MM.1S (cell line): ENCODE measurements at places on chromosomes 5 and 9.

GRCh38 chr5:126723643-126724042 is 53.3 kb upstream of the LMNB1 start:
- no peaks in the 10 kb centered on the region for H3K27me3 ChIP-seq
- no peaks in the 10 kb centered on the region for H3K4me1 ChIP-seq
- no peak for DNase-seq

- H3K4me1 ChIP-seq: no peaks in the 10 kb centered on the region
- H3K27ac ChIP-seq: no peak overlapping the region
- H3K27me3 ChIP-seq: no peaks in the 10 kb centered on the region
- H3K36me3 ChIP-seq: peaks cover 44% of the 10 kb centered on the region
- H3K4me3 ChIP-seq: no peak overlapping the region
These were observed 22.0 kb downstream of the OTULIN start for GRCh38 chr5:14686517-14686916.

GRCh38 chr5:147403651-147404640 is 105.9 kb downstream of the DPYSL3 start:
- H3K4me3 ChIP-seq: no peak overlapping the region
- peak overlapping the region; percentile 92 for H3K27ac ChIP-seq
- DNase-seq: peak; percentile 91
- H3K27me3 ChIP-seq: no peaks in the 10 kb centered on the region
- peaks cover 24% of the 10 kb centered on the region for H3K4me1 ChIP-seq

DNA sequence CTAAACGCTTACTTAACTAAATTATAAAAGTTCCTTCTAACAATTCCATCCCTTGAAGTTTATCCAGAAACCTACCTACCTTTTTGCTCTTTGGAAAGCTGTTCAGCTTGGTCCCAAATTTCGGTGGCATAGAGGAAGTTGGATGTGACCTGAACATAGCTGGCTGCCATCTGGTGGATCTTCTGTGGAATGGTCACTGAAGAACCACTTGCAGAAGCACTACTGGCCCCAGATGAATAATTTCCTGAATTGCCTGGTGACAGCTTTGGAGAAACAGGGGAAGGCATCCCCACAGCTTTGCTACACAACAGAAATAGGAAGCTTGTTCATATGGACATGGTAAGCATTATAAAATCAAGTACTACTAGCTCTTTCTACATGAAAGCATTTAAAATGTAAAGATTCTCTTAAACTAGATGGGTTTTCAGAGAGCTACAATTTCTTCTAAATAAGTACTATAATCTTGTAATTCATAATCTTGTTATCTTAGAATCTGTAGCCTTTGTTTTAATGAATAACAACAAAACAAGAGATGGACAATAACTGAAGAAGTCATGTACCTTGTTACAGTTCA is 9.9 kb downstream of the LEAP2 start:
- no peaks in the 10 kb centered on the region for H3K4me1 ChIP-seq
- no peaks in the 10 kb centered on the region for H3K27me3 ChIP-seq
- peak; percentile 46 for DNase-seq
- no peak overlapping the region for H3K27ac ChIP-seq
- peaks cover 12% of the 10 kb centered on the region for H3K36me3 ChIP-seq

DNA sequence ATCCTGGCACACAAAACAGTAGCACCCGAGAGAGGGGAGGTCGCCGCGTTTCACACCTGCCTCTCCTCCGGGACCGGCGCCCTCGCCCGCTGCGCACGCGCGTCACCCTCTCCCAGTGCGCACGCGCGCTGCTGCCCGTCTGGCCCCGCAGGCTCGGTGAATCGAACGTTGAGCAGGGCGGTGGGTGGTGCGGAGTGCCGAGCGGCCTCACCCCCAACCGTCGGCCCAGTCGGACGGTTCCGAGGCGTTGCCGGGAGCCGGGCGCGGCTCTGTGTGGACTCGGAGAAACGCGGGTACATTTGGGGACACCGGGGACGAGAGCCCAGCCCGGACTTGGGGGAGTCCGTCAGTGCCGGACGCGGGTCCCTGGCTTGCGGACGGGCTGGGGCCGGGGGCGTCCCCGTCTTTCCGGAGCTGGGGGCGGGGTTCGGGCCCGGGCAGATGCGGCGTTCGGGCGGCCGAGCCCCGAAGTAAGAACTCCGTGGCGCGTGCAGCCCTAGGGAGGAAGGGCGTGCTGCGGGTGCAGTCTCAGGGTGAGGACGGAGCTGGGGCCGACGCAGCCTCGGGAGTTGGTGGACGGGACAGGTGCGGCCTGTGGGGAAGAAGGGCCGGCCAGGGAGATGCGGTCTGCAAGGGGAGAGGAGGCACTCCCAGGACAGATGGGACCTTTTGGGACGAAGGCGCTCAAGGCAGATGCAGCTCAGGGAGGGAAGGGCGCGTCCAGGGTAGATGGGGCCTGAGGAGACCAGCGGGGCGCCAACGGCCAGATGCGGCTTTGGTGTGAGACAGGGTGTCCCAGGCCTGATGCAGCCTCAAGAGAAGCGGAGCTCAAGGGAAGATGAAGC is at the start of gene POMT1:
Gene POMT1, plus strand, starts transcription at position 138 of the 845 bp plus-strand sequence. CDS start 1,301 bp downstream, outside the sequence.
- H3K36me3 ChIP-seq: no peaks in the 10 kb centered on the region
- H3K27ac ChIP-seq: peak within 1 kb of the TSS; percentile 98; the same call in 1 of the 2 replicates
- peak; percentile 93 for DNase-seq
- H3K4me1 ChIP-seq: peaks cover 44% of the 10 kb centered on the region

DNA sequence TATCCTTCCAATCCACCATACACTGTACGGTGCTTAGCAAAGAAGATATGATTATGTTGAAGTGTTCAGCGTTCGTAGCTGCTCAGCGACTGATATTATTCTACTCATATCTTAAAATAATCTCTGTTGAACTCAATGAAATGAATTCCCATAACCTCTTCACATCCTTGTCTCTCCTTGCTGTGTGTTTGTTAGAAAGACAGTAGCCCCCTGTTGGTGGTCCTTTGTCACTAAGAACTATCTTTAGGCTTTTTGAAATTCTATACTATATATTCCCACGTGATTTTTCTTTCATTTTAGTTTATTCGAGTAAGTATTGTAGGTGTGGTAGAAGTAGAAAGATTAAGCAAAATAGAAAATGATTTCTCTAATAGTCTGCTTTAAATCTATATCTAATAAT is 762.8 kb upstream of the WWC1 start:
- H3K4me1 ChIP-seq: no peaks in the 10 kb centered on the region
- no peak overlapping the region for H3K4me3 ChIP-seq
- H3K36me3 ChIP-seq: no peaks in the 10 kb centered on the region
